Left cardiac atrium (tissue), 4 donors: ENCODE measurements at places on chromosomes 4 and X.

DNA sequence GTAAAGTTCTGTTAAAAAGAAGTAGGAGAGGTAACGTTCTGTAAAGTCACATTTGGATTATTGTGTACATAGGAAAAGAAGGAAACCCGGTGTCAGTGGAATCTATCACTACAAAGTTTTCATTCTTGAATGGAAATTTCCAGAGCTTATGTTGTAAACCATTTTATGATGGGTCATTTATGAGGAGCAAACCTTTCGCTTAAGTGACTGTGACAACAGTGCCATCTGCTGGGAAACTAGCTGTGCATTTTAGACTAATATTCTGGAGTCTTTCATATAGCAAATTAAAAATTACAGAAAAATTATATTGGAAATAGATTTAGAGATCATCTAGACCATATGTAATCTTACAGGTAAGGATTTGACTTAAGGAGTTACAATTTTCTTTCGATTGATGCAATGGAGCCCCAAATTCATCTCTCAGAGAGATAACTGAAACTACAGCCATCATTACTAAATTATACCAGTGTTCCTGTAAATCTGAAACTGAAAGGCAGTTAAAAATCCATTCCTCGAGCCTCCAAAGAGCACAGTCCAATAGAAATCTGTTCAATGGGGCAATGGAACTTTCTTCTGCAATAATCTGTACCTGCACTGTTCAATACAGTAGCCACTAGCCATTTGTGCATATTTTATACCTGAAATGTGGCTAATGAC, 26.9 kb downstream of the ASB9 start:
- no peak for DNase-seq

DNA sequence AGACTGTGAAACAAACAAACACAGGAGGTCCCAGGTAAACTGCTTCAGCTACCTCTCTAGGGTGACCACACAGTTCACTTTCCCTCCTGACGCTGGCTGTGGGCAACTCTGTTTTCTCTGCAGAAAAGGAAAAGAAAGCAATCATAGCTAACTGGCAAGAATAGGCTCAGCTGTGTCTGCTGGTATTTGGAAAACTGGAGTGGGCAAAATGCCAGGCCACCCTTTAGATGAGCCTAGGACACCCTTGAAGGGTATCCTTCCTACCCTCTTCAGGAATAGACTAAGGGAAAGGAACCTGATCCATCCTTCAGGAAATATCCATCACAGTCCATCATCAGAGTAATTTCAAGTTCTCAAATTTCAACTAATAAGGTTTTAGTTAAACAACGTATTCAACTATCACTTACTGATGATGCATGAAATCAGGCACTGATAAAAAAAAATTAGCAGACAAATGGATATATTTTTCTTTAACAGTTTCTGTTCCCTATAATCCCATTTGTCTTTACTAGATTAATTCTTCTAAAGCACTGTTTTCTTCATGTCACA, 60.9 kb downstream of the CAMK2D start:
- DNase-seq: no peak

DNA sequence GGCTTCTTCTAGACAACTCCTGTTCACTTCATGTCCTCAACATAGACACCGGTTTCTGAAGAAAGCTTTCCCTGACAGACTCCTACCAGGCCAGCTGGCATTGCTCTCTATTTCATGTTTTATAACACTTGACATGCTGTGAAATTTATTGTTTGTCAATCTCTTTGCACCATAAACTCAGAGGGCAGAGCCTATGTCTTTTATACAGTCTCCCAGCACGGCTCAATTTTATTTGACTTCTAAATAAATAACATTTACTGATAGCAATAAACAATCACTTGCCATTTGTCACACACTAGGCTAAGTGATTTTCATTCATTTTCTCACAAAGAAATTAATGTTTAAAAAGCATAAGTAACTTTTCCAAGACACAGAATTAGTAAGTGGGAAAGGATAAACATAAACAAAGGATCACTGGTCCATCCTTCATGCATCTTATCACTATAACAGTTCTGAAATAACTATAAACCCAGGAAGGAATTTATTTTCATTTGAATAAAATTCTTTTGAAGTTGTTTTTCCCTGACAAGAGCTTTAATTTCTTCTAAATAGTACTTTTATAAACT, 577.6 kb downstream of the TECRL start:
- no peak for DNase-seq

DNA sequence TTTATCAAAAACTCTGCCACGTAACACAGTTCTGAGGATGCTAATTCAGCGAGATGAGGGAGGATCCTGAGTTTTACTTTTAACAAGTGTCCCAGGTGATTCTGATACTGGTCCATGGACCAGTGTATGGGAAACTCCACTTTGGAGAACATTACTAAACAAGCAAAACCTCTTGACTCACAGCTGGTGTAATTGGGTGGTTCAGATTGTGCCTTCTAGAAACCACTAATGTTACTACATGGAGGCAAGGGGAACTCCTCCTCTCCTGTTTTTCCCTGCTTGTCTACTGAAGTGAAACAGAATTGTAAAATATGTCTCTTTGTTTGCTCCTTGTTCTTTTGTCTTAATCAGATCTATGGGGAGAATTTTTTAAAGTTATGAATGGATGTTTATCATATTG, 62.6 kb downstream of the FRAS1 start:
- DNase-seq: no peak

GRCh38 chr4:38154252-38154651, 194.1 kb downstream of the PTTG2 start:
- no peak for DNase-seq

- no peak for DNase-seq
Measured at GRCh38 chr4:88101165-88101564, 57.3 kb downstream of the ABCG2 start.
